Mesangial cell (primary cell): ENCODE measurements at places on chromosomes 12 and 14. TPM values are rescaled to one million over a fixed set of nuclear protein-coding genes. Genes with fewer than 3 reads are reported as not detected.

Gene FGF6
- total RNA-seq = not detected in 2 replicates

Gene TRIAP1
- 14.5 and 19.4 TPM in 2 replicates for total RNA-seq

Gene TMBIM4
- 70.6 and 73.1 TPM in 2 replicates for total RNA-seq

Gene KLHDC2
- 18.3 and 53.4 TPM in 2 replicates for total RNA-seq

Gene EXOC3L4
- total RNA-seq = 0.25 TPM in 1 of 2 replicates, not detected in the other

Gene PRB2
- not detected in 2 replicates for total RNA-seq

Gene DNAJC22
- 5.9 and 9.4 TPM in 2 replicates for total RNA-seq

Gene SLC39A5
- not detected in 2 replicates for total RNA-seq

Gene ALG10
- total RNA-seq = 9.9 and 10.6 TPM in 2 replicates

Gene CCDC38
- total RNA-seq = not detected in 2 replicates

Gene LMNTD1
- not detected in 2 replicates for total RNA-seq

Gene KRT7
- 67.6 and 135 TPM in 2 replicates for total RNA-seq

Gene PFKM
- total RNA-seq = 41.9 and 44.0 TPM in 2 replicates

Gene CIT
- total RNA-seq = 5.1 and 44.6 TPM in 2 replicates

Gene RNF212B
- not detected in 2 replicates for total RNA-seq

Gene PPP2R5C
- total RNA-seq = 42.5 and 48.9 TPM in 2 replicates

Gene PLEKHG7
- not detected in 2 replicates for total RNA-seq

Gene TMTC1
- 4.6 and 6.0 TPM in 2 replicates for total RNA-seq

Gene OVCH1
- total RNA-seq = not detected in 2 replicates

Gene RNASE1
- not detected in 2 replicates for total RNA-seq

Gene SLC2A13
- total RNA-seq = 4.4 and 7.4 TPM in 2 replicates

Gene OR11H12
- not detected in 2 replicates for total RNA-seq

Gene C12orf50
- not detected in 2 replicates for total RNA-seq

Gene CLEC4D
- total RNA-seq = not detected in 2 replicates

Gene FITM1
- total RNA-seq = 0.13 TPM in 1 of 2 replicates, not detected in the other

Gene NANOG
- not detected in 2 replicates for total RNA-seq

Gene ANP32D
- total RNA-seq = not detected in 2 replicates

Gene KANSL2
- total RNA-seq = 32.3 and 42.8 TPM in 2 replicates

Gene LHX5
- not detected in 2 replicates for total RNA-seq

Gene ADAMTS20
- total RNA-seq = not detected in 2 replicates

Gene DLK1
- 1.1 TPM in 1 of 2 replicates, not detected in the other for total RNA-seq

Gene NAV3
- total RNA-seq = 12.3 and 25.1 TPM in 2 replicates

Gene PZP
- total RNA-seq = not detected in 2 replicates

Gene TAS2R20
- 0.49 and 0.51 TPM in 2 replicates for total RNA-seq

Gene C14orf132
- total RNA-seq = 2.1 and 5.7 TPM in 2 replicates

Gene TAS2R43
- total RNA-seq = 0.16 TPM in 1 of 2 replicates, not detected in the other

Gene POU6F1
- total RNA-seq = 6.5 and 8.5 TPM in 2 replicates

Gene JPH4
- not detected in 2 replicates for total RNA-seq

Gene FAM181A
- not detected in 2 replicates for total RNA-seq

Gene IFNG-AS1
- total RNA-seq = not detected in 2 replicates

Gene C12orf60
- total RNA-seq = 0.65 and 1.5 TPM in 2 replicates

Gene TAS2R13
- 0.38 TPM in 1 of 2 replicates, not detected in the other for total RNA-seq

Gene MEG3
- total RNA-seq = 50.4 and 69.5 TPM in 2 replicates

Gene LRTM2
- total RNA-seq = not detected in 2 replicates

Gene TMX1
- 13.6 and 27.4 TPM in 2 replicates for total RNA-seq

Gene USP44
- total RNA-seq = 0.16 and 1.0 TPM in 2 replicates
